ENCODE measurements at places on chromosomes 7 and 10. TPM values are rescaled to one million over a fixed set of nuclear protein-coding genes. Genes with fewer than 3 reads are reported as not detected.

DNA sequence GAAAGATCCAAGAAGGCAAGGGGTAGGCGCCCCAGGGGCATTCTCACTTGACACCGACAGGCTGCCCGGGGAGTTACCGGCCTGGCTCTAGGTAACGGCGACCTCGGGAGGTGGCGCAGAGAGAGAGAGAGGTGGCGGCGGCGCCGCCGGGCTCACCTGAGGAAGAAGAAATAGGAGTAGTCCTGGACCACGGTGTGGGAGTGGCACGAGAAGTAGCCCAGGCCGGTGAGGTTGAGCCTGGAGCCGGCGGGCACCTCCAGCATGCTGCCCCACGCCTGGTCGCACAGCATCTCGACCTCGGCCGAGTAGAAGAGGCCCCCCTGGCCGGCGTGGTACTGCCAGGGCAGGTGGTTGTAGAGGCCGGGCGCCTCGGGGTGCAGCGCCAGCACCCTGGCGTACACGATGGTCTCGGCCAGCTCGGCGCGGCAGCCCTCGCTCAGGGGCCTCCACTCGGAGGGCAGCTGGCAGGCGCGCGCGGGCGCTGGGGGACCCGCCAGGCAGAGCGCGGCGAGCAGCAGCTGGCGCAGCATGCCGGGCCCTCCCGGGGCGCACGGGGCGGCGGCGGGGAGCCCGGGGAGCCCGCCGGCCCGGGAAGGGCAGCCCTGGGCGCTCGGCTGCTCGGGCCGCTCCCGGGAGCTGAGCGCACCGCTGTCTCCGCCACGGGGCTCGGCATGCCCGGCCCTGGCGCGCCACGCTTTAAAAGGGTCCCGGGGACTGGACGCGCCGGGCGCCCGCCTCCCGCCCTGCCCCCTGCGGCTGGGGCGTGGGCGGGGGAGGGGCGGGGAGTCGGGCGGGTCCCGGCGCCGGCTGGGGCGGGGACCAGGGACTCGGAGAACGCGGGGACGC is at the start of gene CCDC3:
Gene CCDC3, minus strand, starts transcription at position 673 of the 846 bp plus-strand sequence. Its CDS starts 143 bp downstream, at position 530.
- no peak for DNase-seq

- no peak for DNase-seq
Observed at GRCh38 chr7:122487131-122487530, 182.6 kb upstream of the FEZF1 start.

DNA sequence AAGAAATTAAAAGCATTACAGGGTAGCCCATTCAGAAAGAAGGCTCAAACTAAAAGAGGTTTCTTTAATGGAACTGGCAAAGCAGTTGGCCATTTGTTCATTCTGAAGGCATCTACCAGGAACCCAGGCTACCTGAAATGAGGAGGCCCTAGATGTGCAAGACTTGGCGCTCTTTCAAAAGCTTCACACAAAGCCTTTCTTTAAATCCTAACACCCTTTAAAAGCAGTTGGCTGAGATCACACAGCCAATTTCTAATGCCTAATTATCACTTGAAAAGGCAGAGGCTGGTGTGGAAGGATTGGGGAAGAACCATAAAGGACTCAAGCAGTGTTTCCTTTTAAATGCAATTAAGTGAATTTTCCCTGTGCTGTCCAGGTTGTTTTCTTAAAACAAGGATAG is 23.2 kb downstream of the PPP1R17 start:
- DNase-seq: no peak

GRCh38 chr10:71256661-71257318 is 44.4 kb downstream of the UNC5B start:
- DNase-seq: no peak

GRCh38 chr10:29603223-29603896 is 31.4 kb downstream of the SVIL start:
- DNase-seq: no peak

Gene MLXIPL
- not detected for total RNA-seq

Gene SLC18A2
- not detected for total RNA-seq

Gene SEMA3E
- not detected for total RNA-seq

Gene CYP3A5
- not detected for total RNA-seq

Gene PKD2L1
- total RNA-seq: not detected

Gene MEOX2
- not detected for total RNA-seq

Gene FLNC
- 0.03 TPM for total RNA-seq

Gene ZNF25
- 8.1 TPM for total RNA-seq

All from activated T-helper 1 cell treated with anti-CD3 and anti-CD28 coated beads, Interleukin-12 subunit alpha, Interleukin-12 subunit beta, Interleukin-2, Interleukin-4 antibody, amounts not matched to agents 30 ng/mL and 10 ng/mL and 1 ng/mL, durations not matched to agents 14 hours and 24 hours and 36 hours (primary cell).